ENCODE measurements at places on chromosomes 16 and 17.

DNA sequence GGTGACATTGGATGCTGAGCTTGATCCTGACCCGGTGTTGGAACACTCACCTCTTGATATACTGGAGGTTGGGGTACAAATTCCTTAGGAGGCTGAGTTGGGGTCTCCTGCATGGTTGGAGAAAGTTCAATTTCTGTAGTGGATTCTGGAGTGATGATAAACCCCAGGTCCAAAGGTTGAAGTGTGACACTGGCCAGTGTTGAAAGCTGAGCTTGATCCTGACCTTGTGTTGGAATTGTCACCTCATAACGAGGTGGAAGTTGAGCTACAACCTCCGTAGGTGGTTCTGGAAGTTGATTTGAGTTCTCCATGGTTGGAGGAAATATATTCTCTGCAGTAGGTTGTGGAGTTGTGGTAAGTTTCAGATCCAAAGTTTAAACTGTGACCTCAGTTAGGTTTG lies 21.2 kb downstream of the RDM1 start:
- no peak for DNase-seq

DNA sequence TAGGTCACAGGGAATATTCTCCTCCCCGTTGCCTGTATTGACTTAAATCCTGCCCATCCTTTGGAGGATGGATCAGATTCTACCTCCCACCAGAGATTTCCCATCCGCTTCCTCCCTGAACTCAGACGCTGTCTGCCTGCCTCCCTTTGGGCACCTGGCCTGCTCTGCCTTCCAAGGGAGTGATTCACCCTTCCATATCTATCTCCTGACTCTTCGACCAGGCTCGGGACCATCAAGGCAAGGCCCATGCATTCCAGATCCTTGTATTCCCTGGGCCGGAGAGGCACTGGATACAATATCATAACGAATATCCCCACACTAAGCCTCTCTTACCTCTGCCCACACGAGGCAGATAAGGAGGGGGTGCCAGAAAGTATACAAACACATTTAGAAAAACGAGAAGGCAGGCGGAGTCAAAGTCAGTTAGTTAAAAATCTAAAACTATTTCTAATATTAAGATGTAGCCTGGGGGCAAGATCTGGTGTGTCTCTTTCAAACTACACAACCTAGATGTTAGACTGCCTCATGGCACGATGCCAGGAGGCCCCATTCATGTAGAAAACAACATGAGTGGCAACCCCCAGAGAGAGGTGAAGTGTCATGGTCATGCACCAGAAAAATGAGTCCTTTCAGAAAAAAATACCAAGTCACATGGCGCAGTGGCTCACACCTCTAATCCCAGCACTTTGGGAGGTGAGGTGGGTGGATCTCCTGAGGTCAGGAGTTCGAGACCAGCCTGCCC lies 9.2 kb downstream of the PMP22 start:
- DNase-seq = no peak

DNA sequence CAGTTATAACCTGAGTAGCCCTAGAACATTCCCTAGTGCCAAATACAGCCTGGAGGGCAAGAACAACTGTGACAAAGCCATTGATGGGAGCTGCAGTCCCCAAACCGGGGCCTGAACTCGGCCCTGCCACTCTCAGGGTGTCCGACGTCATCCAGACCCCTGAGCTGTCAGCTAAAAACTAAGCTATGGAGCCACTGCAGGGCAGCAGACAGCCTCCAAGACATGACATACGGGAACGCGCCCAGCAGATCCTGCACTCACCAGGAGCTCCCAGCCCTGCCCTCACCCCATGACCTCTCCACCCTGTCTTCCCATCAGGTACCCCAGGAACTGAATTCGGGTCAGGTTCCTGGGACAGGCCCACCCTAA lies 28.4 kb downstream of the KDM8 start:
- DNase-seq = no peak

GRCh38 chr17:80468242-80468641 lies 8.2 kb downstream of the NPTX1 start:
- DNase-seq = no peak

- peak; percentile 55 for DNase-seq
Observed at GRCh38 chr16:57530104-57530521, 6.3 kb downstream of the CCDC102A start.

- DNase-seq = peak; percentile 44
Observed at GRCh38 chr17:41835800-41836549, at the start of gene NT5C3B. TSS of gene NT5C3B (minus strand) at chr17:41836232. CDS start at chr17:41836193, 39 bp downstream.

GRCh38 chr17:56596691-56597494 lies 3.4 kb downstream of the NOG start:
- DNase-seq = no peak

- DNase-seq = no peak
Observed at GRCh38 chr17:16477255-16477654, 14.7 kb downstream of the LRRC75A start.

DNA sequence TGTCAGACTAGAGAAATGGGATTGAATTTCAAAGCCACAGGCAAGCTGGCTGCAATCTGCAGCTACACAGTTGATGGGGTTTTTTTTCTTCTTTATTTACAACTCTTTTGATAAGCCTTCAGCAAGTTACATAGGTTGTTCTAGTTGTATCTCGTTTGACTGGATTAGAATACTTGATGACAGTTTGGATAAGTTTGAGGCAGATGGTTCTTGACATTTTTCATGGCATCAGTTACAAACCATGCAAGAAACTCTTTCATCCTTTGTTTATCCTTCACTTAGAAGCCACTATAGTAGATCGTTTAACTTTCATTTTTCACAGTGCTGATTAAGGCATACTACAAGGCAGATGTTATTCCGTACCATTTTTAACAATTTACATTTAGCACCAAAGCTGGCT lies 238.9 kb downstream of the TOX3 start:
- DNase-seq = no peak

- DNase-seq = no peak
Observed at GRCh38 chr16:23501291-23501690, 9.0 kb downstream of the GGA2 start.

GRCh38 chr16:86221085-86221484 lies 289.2 kb upstream of the FOXF1 start:
- no peak for DNase-seq

DNA sequence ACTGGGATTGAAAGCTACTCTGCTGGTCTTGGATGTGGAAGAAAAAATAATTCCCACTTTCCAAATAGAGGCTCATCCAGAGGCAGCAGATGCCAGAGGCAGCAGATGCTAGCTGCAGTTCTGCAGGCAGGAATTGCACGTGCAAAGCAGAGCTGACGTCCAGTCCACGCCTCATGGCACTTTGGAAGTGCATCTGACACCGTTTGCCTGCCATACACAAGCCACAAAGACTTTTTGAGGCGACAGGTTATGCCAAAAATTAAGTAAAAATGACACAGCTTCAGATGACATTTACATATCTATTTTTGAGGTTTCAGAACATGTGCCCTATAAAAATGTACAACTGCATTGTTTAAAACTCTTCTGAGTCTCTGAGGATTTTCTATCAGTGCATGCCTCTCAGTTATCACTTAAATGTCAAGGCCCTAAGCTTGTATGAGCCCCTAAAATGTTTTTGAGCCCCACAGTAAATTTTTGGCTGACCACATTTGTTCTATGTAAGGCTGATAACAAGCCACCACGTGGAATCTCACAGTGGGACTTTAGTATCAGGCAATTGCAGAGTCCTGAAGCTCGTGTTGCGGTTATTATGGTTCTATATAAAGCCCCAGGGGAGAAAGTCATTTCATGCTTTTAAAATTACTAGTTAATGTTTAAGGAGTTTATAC lies 239.2 kb downstream of the PRKCA start:
- DNase-seq = no peak

GRCh38 chr17:77318491-77319210 lies 177.9 kb downstream of the SEC14L1 start:
- DNase-seq = no peak
